ENCODE measurements at places on chromosomes 4 and X.

GRCh38 chr4:72365016-72365415, 204.0 kb downstream of the ADAMTS3 start:
- DNase-seq = no peak

GRCh38 chr4:13599159-13599558, 28.4 kb downstream of the BOD1L1 start:
- DNase-seq = peak; percentile 14

DNA sequence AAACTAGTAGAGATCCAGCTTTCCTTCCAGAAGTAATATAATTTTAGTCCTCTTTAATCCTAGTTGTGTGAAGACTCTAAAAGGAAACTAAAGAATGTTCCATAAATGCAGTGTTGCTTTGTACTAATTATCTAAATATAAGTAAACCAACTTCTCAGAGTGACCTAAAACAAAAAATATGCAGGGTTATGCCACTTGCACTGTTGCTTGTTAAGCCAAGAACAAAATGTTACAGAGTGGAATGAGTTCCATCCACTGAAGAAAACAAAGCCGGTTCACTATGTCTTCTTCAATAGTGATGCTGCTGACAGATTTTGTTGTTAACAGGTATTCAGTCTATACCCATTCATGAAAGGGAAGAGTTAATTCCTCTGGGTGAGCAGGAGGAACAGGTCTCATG, 252.0 kb upstream of the DIAPH2 start:
- DNase-seq = no peak

- no peak for DNase-seq
Observed at GRCh38 chr4:3801521-3801920, 35.3 kb downstream of the ADRA2C start.

DNA sequence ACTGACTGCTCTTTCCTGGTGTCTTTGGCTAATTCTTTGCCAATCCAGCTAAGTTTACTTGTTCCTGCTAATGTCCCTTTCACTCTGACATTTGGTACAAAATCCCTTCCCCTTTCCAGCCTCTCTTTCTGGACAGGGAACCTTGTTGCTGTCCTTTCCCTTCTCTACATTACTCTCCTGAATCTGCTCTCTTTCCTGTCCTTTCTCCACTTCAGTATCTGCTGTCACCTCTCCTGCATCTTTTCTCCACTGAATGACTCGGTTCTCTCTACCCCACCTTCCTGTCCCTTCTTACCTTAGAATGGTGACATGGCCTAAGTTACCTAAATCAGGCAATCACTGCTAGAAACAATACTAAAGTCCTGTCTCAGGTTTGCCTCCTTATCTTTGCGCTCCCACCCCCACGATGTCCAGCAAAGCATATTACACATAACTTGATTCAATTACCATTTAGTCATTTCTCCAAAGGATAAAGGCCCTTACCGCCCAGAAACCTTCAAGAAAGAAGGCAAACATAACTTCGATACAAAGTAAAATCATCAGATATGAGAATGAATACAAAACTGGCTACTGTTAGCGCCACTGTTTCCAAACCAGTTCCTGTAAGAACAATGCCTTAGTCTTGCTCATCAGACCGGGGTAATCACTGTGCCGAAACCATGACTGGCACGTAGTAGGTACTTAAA, 890 bp downstream of the BOD1L1 start:
- DNase-seq = no peak

- no peak for DNase-seq
Observed at GRCh38 chr4:186554914-186555827, at the start of gene MTNR1A. MTNR1A (minus strand) TSS chr4:186555567; CDS start chr4:186555365, 202 bp downstream.

DNA sequence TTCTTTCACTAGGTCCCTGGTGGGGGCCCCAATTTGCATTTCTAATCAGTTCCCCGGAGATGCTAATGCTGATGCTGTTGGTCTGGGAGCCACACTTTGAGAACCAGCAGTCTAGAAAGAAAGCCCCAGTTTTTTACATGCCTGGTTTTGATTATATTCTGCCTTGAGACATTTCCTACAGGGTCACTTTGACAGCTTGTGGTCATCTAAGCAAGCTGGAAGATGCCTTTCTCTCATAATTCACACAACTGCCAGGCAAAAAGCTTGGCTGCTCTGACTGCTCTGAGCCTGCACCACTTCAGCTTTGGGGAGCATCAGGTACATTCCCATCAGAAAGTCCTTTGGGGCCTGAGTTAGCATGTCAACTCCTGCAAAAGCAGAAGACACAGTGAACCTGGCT, 5.9 kb upstream of the PLAC1 start:
- no peak for DNase-seq

DNA sequence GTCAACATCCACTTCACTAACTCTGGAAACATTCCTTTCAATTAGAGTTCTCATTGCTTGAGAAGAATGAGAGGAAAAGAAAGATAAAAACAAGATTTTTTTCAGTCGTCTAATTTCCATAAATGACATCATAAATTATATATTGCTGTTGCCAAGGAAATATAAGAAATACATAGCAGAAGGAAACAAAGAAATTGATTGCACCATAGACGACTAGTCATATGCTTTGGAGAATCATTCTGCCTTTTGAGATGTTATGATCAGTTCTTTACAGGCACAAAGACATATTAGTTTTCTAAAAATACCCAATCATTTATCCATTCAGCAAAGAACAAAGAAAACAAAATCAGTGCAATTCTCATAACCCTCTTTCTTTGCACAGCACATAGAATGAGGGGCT, 672 bp upstream of the C1QTNF7 start:
- DNase-seq = no peak

- no peak for DNase-seq
Observed at GRCh38 chr4:38982361-38983095, 49.7 kb downstream of the TMEM156 start.

DNA sequence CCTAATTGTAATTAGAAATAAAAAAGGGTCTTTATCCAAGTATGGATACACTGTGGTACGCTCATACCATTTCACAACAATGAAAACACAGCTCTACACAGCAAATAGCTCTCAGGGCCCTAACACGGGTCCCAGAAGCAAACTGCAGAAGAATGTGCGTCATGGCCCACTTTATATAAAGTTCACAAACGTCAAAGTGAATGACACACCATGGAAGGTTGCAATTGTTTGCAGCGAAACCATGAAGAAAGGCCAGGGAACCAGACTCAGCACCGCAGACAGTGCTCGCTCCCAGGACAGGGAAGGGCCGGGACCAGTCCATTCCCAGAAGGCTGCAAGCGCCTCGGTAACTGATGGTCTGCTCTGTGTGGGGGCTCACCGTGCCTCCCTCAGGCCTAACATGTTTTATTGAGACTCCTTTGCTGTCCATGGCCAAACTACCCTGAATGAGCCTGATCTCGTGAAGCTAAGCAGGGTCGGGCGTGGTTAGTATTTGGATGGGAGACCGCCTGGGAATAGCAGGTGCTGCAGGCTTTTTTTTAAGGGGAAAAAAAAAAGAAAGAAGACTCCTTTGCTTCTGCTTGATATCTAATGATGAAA, 47.8 kb downstream of the ACOX3 start:
- no peak for DNase-seq

DNA sequence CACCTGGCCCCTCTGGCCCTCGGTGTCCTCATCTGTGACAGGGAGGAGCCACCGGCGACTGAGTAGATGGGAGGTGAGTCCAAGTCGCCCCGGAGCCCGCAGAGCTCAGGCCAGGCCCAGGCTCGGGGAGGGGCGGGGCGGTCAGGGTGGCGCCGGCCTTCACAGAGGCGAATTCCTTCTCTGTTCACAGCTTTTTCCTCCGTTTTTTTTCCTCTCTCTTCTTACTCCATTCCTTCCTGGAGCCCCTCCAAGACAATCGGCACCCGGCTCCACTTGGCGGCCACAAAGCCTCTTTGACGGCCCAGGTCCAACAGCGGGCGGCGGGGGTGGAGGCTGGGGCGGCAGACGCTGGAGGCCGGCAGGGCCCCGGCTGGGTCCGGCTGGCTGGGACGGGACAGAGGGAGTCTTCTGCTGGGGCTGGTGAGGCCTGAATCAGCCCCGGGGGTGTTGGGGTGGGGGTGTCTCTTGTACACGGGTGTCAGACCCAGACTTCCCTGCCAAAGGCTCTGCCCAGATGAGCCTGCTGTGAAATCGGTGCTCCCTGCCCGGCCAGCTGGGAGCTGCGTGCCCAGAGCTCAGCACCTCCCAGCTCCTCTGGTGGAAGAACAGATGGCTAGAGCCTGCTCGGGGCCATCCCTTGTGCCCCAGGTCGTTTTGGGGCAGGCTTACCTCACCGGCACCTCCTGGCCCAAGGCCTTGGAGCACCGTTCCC, 22.6 kb downstream of the FGFRL1 start:
- no peak for DNase-seq

DNA sequence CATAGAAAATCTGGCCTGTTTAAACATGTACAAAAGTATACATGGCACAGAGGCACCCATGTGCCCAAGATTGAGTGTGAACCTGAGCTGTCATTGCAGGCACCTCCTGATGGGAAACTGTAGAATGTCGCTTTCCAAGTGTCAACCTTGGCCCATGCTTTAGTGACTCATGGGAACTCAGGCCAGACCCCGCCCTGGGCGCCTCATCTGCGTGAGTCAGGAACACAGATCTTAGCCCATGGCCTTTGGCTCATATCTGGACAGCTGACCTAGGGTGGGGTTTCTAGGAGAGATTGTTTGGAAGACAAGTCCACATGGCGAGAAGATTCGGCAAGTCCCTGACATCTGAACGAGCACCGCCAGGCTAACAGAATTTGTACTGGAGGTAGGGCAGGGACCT, 50.0 kb downstream of the CYTL1 start:
- no peak for DNase-seq

GRCh38 chrX:76439188-76439587, 11.7 kb downstream of the MAGEE1 start:
- no peak for DNase-seq

- no peak for DNase-seq
Observed at GRCh38 chr4:158873795-158874401, 105.1 kb downstream of the FNIP2 start.

- DNase-seq = no peak
Observed at GRCh38 chr4:174464949-174465348, 57.3 kb downstream of the HPGD start.

DNA sequence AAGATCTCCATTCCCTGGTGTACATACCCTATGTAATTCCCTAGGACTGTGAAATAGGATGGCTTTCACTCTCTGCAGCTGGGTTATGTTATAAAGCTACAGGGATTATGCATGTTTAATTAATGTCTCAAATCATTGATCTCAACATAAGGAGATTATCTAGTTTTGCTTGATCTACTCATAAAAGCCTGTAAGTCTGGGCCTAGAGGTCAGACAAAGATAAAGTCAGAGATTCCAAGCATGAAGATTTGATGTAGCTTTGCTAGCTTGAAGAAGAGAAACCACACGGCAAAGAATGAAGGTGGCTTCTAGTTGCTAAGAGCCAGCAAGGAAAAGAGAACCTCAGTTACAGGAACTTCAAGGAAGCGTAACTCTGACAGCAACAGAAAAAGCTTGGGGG, 456.9 kb downstream of the CCSER1 start:
- DNase-seq = no peak

DNA sequence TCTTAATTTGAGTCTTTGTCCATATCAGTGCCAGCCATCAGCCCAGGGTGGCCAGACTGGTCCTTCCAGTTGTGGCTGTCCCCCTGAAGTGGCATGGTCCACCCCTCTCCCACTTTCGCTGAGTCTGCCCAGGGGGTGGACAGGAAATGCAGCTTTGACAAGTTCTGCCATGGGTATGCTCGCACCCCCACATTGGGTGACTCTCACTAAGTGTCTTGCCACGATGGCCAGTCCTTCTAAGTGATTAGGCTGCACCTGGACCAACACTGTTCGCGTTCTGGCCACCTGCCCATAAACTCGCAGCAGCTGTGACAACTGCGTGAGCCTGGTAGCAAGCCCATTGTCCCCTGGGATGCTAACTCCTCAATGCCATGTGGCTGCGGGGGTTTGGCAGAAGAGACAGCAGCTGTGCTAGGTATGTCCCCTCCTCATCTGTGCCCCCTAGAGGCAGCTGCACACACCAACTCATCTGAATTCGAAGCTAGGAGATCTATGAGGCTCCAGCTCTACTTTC, 10.0 kb upstream of the LNX1 start:
- DNase-seq = no peak

Data from left kidney (tissue), 8 donors.